ENCODE measurements at places on chromosomes 5 and 9. TPM values are rescaled to one million over a fixed set of nuclear protein-coding genes. Genes with fewer than 3 reads are reported as not detected.

- DNase-seq = no peak
Observed at GRCh38 chr9:111052791-111053190, 14.5 kb upstream of the LPAR1 start.

DNA sequence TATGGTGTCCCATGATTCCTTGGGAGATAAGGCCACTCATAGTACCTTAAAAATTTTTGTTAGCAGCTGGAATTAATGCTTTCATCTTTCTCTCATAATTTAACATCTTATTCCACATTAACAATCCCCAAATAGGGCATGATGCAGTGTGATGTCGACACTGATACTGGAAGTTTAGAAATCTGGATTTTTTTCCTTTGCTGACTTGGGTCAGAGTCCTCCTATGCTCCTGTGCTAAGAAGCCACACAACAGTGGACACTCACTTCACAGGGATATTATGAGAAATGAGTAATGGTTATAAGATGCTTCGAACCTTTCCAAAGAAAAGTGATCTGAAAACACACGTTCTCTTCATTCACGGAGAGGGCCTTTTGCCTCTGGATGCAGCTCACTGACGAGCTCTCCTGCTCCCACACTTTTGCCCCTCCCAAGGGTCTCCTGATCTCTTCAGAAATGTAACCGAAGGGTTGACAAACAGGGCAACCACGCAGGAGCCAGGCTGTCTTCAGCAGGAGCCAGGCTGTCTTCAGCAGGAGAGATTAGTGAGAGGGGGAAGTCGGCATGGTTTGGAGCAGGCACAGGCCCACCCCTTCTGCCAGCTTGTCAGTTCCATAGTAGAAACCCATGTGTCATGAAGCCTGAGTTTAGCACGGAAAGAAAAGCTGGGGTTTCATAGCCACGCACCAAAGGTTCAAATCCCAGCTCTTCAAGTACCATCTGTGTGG, 247.8 kb downstream of the AOPEP start:
- DNase-seq = no peak

- DNase-seq = no peak
Observed at GRCh38 chr9:93288891-93289883, 105.2 kb downstream of the WNK2 start.

MYO10 gene
- polyA plus RNA-seq = 0.02 TPM

GABRP gene
- not detected for polyA plus RNA-seq

DNA sequence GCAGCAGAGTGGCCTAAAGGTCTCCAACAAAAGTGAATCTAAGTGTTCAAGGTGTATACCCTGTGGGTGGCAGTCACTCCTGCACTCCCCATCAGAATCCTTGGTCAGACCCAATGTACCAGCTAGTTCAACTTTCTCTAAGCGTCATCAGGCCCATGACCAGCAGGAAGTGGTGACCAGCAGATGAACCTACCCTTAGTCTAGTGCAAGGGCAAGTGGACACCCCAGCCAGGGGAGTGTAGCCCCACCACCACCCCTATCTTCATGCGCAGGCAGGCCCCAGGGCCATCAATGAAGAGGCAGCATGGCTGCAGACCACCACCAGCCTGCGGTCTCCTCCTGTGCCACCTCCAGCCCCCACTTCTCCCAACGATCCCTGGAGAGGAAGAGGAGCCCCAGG, 213.1 kb downstream of the AGTPBP1 start:
- no peak for DNase-seq

DNA sequence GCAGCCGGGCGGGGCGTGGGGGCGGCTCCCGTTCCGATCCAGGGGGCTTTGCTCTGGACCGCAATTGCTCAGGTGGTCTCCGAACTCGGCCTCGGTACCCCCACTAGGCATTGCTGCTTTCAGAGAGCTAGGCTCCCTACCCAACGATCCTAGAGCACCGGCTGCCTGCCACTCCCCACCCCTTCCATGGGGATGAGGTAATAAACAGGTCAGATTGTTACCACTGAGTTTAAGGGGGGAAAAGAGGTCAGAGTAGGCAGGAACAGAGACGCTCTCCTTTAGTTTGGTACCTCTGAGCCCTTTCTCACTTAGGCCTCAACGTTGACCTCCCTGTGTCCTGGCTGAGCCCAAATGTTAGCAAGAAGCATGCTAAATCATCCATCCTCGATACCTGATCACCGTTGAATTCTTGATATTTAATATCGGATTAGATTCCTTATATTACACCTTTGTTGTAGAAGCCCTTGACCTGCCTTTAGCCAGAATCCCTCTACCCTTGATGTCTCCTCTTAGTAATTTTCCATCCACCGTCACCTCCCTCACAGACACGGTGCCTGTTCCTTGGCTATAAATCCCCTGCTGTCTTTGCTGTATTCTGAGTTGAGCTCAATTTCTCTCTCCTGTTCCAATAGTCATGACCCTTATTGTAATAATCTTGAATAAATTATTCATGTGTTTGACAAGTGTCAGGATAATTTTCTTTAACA, 588 bp upstream of the PLPP1 start:
- no peak for DNase-seq

DNA sequence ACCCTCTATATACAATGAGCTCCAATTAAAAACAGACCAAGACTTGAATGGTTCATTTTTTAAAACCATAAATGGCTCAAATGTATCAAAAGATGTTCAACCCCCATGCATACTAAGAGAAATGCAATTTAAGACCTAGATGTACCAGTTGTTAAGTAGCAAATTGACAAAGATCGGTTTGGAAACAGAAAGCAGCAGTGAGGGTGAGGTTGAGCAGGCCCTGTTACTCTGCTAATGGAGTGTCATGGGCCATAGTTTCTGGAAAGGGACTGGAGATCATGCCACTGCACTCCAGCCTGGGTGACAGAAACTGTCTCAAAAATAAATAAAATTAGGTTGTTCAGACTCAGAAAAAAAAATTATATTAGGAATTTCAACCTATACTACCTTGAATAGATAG, 55.0 kb downstream of the FNBP1 start:
- no peak for DNase-seq

DNA sequence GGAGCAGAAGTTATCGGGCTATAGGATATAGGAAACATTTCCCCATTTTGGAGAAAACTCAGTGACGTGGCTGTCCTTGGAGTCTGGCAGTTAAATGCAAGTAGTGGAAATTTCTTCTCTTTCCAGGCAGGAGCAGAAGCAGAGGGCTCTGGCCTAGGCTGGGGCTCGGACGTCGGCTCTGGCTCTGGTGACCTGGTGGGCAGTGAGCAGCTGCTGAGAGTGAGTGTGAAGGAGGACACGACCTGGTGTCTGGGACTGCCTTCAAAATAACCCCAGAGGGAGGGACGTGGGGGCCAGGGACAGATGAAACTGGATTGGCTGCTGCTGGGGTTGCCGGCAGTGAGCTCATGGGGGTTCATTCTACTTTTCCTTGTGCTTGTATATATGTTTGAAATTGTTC, 79.5 kb downstream of the COL15A1 start:
- DNase-seq = no peak

DNA sequence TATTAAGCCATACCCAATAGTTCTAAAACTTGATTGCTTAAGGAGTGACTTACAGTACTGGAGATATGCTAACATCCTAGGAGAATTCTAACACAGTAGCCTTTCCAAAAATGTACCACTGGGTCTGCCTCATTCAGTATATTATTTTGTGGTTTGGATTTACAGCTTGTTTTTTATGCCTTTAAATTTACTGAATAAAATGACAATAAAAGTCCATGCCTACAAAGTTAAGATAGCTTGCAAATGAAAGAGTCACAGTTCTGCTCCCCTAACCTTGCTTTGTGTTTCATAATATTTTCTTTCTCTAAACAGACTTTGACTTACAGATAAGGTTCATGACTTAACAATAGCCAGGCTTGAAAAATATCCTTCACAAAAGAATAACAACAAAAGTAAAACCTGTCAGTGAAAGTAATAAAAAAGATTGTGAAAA, 951.1 kb upstream of the NUDT12 start:
- DNase-seq = no peak

- DNase-seq = no peak
Observed at GRCh38 chr9:127390248-127390545, 6.8 kb upstream of the SLC2A8 start.

GRCh38 chr5:159161361-159162214, 47.8 kb downstream of the RNF145 start:
- DNase-seq = no peak

PCDHGA6 gene
- not detected for polyA plus RNA-seq

DNA sequence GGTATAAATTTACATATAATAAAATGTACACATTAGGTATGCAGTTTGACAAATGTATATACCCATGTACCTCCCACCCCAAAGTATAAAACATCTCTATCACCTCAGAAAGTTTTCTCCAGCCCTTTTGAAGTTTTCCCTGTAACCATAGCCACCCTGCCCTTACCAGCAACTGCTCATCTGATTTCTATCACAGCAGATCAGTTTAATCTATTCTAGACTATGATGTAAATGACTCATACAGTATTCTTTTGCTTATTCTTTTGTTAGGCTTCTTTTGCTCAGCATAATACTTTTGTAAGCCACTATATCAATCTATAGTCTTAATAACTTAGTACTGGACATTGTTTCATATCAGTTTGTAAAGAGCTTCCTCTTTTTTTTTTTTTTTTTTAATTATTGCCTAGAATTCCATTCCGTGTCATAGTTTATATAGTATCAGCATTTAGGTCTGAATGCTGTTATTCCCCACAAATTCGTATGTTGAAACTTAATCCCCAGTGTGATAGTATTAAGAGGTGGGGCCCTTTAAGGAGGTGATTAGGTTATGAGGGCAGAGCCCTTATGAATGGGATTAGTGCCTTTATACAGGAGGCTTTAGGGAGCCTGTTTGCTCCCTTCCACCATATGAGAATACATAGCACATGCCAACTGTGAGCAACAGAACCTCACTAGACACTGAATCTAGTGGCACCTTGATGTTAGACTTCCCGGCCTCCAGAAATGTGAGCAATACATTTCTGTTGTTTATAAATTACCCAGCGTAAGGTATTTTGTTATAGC, 20.3 kb downstream of the MELK start:
- DNase-seq = no peak

DNA sequence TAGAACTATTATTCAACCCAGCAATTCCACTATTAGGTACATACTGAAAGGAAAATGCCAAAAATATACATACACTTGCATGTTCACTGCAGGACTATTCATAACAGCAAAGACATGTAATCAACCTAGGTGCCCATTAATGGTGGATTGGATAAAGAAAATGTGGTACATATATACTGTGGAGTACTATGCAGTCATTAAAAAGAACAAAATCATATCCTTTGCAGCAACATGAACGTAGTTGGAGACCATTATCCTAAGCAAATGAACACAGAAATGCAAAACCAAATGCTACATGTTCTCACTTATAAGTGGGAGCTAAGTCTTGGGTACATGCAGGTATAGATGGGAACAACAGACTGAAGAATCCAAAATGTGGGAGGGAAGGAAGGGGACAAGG, 67.7 kb downstream of the ELOVL7 start:
- DNase-seq = no peak

DNA sequence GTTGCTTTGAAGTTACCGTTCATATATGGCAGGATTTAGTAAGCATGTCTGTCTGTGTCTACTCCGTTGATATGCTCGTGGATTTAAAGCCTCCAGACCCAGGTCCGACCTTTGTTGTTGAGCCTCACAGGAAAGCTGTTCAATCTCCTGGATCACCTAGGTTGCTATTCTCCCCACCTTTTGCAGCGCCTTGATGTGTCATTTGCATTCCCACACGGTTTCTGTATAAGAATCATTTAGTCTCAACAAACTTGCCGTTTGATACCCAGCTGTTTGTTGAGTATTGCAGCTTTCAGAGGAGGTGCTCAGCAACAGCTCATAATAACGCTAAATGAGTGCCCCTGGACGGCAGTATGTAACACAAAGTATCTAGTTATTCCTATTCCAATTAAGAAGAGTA, 1.2 kb upstream of the ADGRV1 start:
- no peak for DNase-seq

GRCh38 chr5:86763929-86764328, 146.2 kb downstream of the COX7C start:
- DNase-seq = no peak

LTC4S gene
- polyA plus RNA-seq = 2.0 TPM

KIAA0825 gene
- polyA plus RNA-seq = 0.74 TPM

DNA sequence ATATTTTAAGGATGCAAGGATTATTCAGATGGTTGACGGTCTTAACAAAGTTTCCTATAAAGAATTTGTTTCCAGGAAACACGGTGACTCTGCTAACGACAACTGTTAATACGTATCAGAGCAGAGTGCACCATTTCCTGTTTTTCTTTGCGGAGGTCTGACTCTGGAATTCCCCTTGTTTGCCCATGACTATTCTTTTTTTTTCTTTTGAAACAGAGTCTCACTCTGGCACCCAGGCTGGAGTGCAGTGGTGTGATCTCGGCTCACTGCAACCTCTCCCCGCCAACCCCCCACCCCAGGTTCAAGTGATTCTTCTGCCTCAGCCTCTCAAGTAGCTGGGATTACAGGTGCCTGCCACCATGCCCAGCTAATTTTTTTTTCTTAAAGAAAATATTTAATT, 115.9 kb downstream of the CDC42SE2 start:
- DNase-seq = peak; percentile 39

- DNase-seq = no peak
Observed at GRCh38 chr9:14769230-14769571, 46.7 kb upstream of the CER1 start.

- DNase-seq = no peak
Observed at GRCh38 chr9:135056541-135056940, 30.9 kb upstream of the OLFM1 start.

PDLIM4 gene
- polyA plus RNA-seq = not detected

- no peak for DNase-seq
Observed at GRCh38 chr5:132470010-132470392, 20.6 kb downstream of the IRF1 start.

KCNV2 gene
- polyA plus RNA-seq = not detected

GRCh38 chr9:115671236-115671962, 482.2 kb upstream of the PAPPA start:
- no peak for DNase-seq

- DNase-seq = no peak
Observed at GRCh38 chr5:173235499-173236394, 741 bp upstream of the NKX2-5 start.

CDX1 gene
- not detected for polyA plus RNA-seq

ZNF300 gene
- 0.89 TPM for polyA plus RNA-seq

- no peak for DNase-seq
Observed at GRCh38 chr5:135508496-135509005, 27.2 kb downstream of the NEUROG1 start.

ZNF883 gene
- polyA plus RNA-seq = 1.1 TPM

DNA sequence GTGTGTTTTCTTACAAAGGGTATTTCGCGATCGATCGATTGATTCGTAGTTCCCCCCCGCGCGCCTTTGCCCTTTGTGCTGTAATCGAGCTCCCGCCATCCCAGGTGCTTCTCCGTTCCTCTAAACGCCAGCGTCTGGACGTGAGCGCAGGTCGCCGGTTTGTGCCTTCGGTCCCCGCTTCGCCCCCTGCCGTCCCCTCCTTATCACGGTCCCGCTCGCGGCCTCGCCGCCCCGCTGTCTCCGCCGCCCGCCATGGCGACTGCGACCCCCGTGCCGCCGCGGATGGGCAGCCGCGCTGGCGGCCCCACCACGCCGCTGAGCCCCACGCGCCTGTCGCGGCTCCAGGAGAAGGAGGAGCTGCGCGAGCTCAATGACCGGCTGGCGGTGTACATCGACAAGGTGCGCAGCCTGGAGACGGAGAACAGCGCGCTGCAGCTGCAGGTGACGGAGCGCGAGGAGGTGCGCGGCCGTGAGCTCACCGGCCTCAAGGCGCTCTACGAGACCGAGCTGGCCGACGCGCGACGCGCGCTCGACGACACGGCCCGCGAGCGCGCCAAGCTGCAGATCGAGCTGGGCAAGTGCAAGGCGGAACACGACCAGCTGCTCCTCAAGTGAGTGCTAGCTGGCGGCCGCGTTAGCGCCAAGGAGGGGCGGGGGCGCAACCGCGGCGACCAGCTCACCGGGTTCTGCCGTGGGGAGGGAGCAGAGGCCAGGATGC, 480 bp downstream of the LMNB1 start:
- peak; percentile 69 for DNase-seq

- DNase-seq = no peak
Observed at GRCh38 chr5:41193456-41194205, 19.7 kb downstream of the C6 start.

Measured in naive thymus-derived CD8-positive, alpha-beta T cell (primary cell).